ENCODE measurements at places on chromosomes 13 and 19.
A peak's percentile ranks its signal among the peaks of the same experiment; 100 is the strongest.

DNA sequence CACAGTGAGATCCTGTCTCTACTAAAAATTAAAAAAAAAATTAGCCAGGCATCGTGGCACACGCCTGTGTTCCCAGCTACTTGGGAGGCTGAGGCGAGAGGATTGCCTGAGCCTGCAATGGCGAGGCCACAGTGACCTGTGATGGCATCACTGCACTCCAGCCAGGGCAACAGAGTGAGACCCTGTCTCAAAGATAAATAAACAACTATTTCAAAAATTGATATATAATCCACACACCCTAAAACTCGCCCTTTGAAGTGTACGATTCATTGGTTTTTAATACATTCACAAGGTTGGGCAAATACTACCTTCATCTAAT lies 12.1 kb upstream of the TICAM1 start:
- DNase-seq, result no peak

- no peak for DNase-seq
Observed at GRCh38 chr13:33191425-33192210, 93.9 kb downstream of the STARD13 start.

DNA sequence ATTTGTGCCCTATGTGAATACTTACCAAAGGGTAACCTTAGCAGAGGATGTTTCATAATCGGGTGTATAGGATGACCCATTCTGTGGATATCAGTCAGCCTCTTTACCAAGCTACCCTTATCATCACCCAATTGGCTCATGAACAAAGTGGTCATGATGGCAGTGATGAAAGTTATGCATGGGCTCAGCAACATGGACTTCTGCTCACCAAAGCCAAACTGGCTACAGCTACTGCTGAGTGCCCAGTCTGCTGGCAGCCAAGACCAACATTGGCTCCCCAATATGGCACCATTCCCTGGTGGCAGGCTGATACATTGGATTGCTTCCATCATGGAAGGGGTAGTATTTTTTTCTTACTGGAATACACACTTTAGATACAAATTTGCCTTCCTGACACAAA lies 5.7 kb upstream of the ZNF461 start:
- DNase-seq, result no peak

DNA sequence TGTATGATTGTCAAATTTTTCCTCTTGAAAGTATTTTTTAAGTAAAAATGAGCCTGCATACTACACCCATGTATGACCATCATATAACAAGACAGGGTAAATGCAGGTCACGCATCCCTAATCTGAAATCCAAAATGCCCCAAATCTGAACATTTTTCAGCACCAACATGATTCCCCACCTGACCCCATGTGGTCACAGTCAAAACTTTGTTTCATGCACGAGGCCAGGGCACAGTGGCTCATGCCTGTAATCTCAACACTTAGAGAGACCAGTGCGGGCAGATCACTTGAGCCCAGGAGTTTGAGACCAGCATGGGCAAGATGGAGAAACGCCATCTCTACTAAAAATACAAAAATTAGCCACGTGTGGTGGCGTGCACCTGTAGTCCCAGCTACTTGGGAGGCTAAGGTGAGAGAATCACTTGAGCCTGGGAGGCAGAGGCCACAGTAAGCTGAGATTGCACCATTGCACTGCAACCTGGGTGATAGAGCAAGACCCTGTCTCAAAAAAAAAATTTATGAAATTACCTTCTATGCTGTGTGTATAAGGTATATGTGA lies 63.7 kb upstream of the NPAS1 start:
- no peak for DNase-seq

DNA sequence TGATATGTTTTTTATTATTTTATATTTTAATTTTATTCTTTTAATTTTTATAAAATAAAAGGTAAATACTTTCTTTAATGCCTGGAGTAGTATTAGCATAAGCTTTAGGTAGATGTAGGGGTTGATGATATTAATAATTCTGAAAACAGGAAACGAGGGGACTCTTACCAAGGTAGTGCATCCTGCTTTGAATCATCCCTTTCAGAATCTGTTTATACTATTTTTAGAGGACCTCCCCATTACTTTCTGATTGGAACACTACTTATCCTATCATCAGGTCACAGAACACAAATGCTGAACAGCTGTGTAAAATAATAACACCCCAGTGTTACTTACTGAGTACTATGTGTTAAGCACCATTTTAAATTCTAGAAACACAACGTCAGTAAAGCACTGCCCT lies 27.3 kb downstream of the COG6 start:
- DNase-seq, result no peak

DNA sequence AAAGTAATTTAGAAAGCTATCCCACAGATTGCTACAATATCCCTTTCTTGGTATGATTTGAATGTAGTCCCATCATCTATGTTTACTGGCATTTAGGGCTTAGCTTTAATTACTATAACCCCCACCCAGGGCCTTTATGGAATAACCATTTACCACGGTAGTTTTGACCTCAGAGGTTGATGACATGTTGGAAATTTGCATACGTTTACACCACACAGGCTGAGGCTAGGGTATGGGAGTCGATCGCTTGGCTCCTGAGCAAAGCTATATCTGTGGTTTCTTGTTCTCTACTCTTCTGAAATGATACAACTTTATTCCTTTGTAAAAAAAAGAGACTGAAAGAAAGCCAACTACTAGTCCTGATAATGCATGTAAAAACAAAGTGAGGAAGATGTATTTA lies 28.2 kb upstream of the RFC3 start:
- no peak for DNase-seq

- DNase-seq, result no peak
Observed at GRCh38 chr13:44508562-44509077, 67.5 kb downstream of the TSC22D1 start.

DNA sequence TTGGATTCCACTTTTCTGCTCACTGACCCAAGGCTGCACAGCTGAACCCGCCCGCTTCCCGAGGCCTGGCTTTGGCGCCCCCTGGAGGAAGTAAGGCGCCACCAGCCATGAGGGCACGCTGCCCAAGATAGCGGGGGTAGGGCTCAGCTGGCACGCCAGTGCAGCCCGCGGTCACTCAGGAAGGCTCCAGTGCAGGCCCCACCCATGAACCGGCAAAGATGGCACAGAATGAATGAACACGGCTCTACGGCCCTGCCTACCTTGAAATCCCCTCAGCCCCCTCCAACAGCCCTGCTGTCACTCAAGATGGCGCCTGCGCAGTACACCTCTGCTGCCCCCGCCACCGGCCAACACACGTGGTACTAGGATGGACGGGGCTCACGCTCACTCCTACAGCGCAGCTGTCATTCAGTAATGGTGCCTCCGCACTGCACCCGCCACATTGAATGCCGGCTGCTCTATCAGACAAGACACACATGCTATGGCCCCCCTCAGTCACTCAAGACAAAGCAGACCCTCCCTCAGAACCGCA lies 3.0 kb downstream of the PEG3 start:
- DNase-seq, result peak; percentile 45

GRCh38 chr19:13154241-13154778 lies 4.1 kb downstream of the IER2 start:
- DNase-seq, result peak; percentile 95

DNA sequence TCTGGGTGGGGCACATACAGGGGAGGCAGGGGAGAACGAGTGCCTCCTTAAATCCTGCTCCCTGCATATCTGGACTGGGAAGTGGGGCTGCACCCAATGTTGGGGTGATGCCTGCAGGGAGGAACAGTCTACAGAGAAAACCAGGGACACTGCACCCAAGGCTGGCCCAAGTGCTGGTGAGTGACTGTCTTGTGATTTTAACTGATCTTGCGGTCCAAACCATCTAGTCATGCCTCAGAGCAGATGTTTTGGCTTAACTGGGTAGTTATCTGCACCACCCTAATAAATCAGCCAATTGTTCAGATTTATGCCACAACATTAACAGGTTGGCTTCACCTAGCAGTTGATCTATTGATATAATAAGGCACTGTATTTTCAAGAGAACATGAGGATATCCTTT lies 219.2 kb upstream of the IRS2 start:
- peak; percentile 70 for DNase-seq

GRCh38 chr19:31880283-31880682 lies 465.1 kb upstream of the ZNF507 start:
- DNase-seq, result no peak

DNA sequence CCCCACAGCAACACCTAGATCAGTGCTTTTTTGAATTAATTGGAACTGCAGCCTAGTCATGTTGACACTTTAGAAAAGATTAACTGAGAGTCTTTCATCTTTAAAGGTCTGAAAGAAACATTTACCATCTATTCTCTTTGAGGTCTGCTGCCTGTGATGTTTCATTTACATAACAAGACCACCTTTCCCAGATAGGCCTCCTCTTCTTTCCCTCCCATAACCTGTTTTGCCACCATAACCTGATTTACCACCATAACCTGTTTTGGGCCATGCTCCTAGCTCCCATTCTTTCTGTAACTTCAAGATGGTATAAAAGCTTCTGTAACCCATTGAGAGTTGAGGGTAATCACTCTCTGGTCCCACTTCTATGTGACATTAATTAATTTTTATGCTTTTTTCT lies 320.8 kb downstream of the PCDH20 start:
- no peak for DNase-seq

DNA sequence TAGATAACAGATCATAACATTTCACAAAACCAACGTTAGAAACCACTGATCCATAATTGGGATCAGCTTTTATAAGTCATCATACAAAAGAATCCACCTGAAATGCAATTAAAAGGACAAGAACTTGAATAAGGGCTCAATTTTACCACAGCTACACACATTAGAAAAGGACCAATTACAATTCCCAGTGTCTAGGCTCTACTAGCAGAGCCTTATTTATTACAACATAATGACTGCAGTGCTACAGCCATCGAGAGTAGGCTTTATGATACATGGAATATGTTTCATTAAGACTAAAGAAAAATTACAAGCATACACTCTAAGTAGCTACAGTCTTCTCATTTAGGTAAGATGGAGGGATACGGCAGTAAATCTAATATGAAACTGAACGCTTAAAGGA lies 2.9 kb downstream of the RBM26 start:
- DNase-seq, result no peak

- no peak for DNase-seq
Observed at GRCh38 chr13:110346661-110347067, 39.6 kb downstream of the COL4A2 start.

DNA sequence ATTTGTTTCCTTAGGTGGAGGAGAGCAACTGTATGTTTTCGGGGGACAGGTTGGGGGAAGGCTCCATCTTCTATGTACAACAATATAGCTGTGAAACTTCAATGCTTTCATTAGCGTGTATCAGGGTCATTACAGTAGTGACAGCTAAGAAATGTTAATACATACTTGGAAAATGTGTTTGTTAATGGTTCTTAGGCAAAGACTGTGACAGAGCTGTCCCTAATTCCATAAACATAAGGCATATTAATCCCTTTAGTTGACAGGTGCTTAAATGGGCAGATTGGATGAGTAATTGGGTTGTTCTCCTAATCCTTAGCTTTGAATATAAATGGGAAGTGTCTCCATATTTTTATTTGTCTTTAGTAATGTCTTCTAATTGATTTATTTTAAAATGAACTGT lies 313.7 kb downstream of the HS6ST3 start:
- no peak for DNase-seq

GRCh38 chr19:23273022-23273589 lies 22.9 kb upstream of the ZNF724 start:
- no peak for DNase-seq

Data from fibroblast of mammary gland (primary cell).